ENCODE measurements at places on chromosomes 12 and 14.
A peak's percentile ranks its signal among the peaks of the same experiment; 100 is the strongest.

GRCh38 chr14:51094901-51095853, at the start of gene TRIM9:
TSS of gene TRIM9 (minus strand) at chr14:51095105. CDS start at chr14:51094939, 166 bp downstream.
- peak; percentile 98 for DNase-seq

- no peak for DNase-seq
Measured at GRCh38 chr14:72609205-72609916, 284.5 kb downstream of the DPF3 start.

GRCh38 chr12:106205208-106206069, 42.4 kb downstream of the CKAP4 start:
- no peak for DNase-seq

DNA sequence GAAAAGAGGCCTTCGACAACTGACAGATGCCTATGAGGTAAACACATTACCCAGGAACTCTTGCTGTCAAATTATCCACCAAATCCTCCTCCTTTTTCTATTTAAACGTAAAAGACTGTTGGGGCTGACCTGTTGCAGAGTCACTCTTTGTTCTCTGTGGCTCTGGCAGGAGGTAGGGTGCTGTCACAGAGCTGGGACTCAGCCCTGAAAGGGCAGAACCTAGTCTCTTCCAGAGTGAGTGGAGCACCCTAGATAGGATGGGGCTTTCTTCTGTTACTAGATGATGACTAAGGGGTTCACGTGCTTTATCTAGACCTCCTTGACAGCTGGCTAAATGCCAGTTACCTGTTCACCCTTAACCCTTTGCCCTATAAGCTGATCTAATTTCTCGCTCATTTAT, 25.7 kb downstream of the FNTB start:
- no peak for DNase-seq

- no peak for DNase-seq
Measured at GRCh38 chr14:71942904-71943694, 10.9 kb downstream of the RGS6 start.

GRCh38 chr12:105077435-105077834, 6.8 kb downstream of the ALDH1L2 start:
- DNase-seq = no peak

DNA sequence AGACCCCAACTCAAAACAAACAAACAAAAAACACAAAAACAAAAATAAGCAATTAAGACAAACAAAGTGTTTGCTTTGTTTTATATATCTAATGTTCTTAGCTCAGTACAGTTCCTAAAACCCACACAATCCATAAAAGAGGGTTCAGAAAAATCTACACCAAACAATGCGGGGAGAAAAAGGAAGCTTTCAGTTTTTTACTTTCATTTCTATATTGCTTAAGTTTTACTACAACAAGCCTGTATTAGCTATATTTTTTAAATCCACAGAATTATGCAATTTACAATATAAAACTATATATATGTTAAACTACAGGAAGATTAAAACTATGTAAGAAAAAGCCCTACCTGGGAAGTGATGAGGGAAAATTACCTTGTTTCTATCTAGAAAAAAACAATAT, 41.4 kb downstream of the CLIP1 start:
- no peak for DNase-seq

- no peak for DNase-seq
Measured at GRCh38 chr14:76820700-76821099, 5.5 kb upstream of the LRRC74A start.

DNA sequence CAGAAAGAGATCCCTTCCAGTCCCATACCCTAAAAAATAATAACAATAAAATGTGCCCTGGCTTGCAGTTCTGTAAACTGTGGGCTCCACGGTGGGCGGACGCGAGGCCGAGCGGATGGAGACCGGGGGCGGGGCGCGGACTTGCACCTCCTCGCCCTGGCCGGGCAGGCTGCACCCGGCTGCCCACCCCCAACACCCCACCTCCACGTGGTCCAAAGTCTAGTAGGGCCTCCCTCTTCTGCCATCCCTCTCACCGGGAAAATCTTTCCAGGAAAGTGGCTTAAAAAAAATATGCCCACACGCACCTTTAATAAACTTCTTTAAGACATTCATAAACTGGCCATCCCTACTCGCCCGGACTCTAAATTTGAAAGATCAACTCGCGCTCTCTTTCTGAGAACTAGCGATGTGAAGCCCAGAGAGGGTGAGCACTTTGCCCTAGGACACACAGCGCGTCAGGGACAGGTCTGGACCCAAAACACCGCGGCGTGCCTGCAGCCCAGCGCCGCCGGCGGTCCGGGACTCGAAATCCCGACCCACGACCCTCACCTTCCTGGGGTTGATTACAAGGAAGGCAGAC, 1.9 kb upstream of the BCL11B start:
- no peak for DNase-seq

DNA sequence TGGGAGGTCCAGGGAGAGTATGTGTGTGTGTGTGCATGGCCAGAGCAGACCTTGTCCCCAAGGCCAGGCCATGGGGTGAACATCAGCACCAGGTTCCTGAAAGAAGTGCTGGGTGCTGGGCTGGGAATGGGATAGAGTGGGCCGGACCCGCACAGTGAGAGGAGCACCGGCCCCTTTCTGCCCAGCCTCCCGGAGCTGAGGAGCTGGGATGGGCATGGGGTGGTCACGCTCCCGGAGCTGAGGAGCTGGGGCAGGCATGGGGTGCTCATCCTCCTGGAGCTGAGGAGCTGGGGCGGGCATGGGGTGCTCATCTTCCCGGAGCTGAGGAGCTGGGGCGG, 83.3 kb downstream of the B4GALNT3 start:
- DNase-seq = no peak

GRCh38 chr14:79967453-79967852, 243.9 kb downstream of the DIO2 start:
- no peak for DNase-seq

DNA sequence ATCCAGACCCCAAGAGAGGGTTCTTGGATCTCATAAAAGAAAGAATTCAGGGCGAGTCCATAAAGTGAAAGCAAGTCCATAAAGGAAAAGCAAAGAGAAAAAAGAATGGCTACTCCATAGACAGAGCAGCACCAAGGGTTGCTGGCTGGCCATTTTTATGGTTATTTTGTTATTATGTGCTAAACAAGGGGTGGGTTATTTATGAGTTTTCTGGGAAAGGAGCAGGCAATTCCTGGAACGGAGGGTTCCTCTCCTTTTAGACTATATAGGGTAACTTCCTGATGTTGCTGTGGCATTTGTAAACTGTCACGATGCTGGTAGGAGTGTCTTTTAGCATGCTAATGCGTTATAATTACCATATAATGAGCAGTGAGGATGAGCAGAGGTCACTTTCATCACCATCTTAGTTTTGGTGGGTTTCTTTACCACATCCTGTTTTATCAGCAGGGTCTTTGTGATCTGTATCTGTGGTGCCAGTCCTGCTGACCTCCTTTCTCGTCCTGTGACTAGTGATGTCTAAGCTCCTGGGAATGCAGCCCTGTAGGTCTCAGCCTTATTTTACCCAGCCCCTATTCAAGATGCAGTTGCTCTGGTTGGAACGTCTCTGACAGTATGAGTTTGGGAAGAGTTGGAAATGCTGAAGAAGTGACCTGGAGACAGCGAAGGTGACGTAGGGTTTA, 100.5 kb downstream of the ZNF664 start:
- no peak for DNase-seq

DNA sequence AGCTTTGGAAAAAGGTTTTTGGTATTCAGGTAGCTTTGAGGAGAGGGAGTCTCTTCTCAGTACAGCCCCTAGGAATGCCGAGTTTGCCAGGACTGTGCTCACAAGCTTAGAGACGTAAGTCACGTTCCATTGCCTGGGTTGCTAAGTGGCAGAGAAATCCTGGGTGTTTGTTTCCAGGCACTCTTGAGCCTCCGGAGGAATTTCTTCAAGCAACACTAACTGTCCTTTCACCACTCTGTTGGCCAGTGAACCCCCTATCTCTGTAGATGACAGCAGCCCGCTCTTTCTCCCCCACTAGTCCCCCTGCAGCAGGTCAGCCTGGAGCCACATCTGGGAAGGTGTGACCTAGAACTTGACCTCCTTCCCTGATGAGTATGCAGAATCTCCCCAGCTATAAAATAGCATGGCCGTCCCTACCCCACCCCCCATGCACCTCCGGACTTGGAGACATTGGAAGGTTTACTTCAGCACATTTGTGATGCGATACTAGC, 162.7 kb downstream of the ZFP36L1 start:
- DNase-seq = no peak

- DNase-seq = no peak
Measured at GRCh38 chr14:103141117-103141796, 18.0 kb downstream of the TNFAIP2 start.

- no peak for DNase-seq
Measured at GRCh38 chr14:91398707-91399106, 18.9 kb downstream of the CCDC88C start.

Measured in amygdala (tissue), 56 donors.